ENCODE measurements at places on chromosomes 5 and 9. TPM values are rescaled to one million over a fixed set of nuclear protein-coding genes. Genes with fewer than 3 reads are reported as not detected.

LAMC3 gene
- under 0.01 TPM for total RNA-seq

DNA sequence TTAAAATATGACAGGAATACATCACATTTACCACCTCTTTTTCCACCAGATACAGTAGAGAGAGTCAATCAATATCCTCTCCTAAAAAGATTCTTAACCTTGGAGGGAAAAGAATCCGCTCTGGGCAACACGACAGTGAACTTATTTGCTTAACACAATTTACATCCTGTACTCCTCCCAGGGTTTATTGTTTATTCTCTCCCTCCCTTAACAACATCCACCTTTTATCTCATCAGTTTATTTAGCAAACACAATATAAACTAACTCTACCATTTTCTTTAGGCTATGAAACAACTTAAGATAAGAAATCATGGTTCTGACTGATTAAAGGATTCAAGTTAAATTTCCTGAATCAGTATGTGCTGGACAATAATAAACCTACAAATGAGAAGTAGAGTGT is 50.9 kb downstream of the CERT1 start:
- DNase-seq: no peak

DNA sequence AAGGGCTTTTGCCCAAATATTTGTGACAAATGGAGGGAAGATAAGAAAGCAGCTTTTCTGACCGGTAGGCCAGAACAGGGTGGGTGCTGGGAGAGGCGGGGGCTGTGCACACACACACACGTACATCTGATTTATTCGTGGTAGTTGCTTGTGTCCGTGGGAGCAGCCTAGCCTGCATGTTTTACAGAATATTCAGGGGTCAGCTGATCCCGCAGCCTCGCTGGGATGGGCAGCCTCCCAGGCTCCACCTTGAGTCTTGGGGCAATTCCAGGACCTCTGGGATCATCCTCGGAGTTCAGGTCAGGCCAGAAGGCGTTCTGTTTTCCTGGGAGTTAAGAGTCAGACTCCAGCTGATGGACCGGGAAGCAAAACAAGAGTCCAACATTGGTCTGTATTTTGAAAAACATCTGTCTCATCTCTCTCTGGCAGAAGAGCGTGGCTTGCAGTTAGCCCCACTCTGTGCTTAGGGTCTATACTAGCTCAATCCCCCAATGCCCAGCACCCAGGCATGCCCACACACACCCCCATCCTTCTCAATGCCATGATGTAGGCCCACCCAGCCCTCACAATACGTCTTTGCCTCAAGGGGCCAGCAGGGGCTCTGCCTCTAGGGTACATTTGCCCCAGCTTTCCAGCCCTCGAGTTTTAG is 210.6 kb downstream of the GOLPH3 start:
- DNase-seq: peak; percentile 36

- peak; percentile 52 for DNase-seq
Measured at GRCh38 chr9:88593537-88594185, 58.7 kb downstream of the NXNL2 start.

- peak; percentile 5 for DNase-seq
Measured at GRCh38 chr5:118558871-118559270, 429.5 kb downstream of the DTWD2 start.

GRCh38 chr5:52859628-52860027 is 71.9 kb downstream of the ITGA1 start:
- DNase-seq: peak; percentile 97

GRCh38 chr9:112248722-112249121 is 73.6 kb upstream of the SUSD1 start:
- DNase-seq: peak; percentile 54

- no peak for DNase-seq
Measured at GRCh38 chr5:117084067-117084466, 509.4 kb upstream of the SEMA6A start.

- DNase-seq: no peak
Measured at GRCh38 chr5:97797994-97798451, 615.0 kb upstream of the RIOK2 start.

DNA sequence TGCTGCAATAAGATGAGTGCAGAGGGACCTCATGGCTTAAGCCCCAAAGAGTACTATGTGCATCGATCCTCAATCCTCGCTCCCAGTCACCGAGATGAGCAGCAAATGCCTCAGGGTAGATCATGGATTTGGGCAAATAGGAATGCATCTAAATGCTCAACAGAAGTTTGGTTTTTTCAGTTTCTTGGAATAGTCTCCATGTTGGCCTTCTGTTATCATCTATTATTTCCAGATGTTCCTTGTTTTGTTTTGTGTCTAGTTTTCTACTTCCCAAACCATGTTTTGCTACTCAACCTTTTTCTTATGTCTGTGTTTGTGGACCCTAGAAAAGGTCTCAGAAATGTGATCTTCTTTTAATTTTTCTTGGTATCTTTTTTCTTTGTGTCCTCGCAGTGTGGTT is 43.5 kb upstream of the RASGRF2 start:
- no peak for DNase-seq

MCC gene
- total RNA-seq: 41.3 TPM

DNA sequence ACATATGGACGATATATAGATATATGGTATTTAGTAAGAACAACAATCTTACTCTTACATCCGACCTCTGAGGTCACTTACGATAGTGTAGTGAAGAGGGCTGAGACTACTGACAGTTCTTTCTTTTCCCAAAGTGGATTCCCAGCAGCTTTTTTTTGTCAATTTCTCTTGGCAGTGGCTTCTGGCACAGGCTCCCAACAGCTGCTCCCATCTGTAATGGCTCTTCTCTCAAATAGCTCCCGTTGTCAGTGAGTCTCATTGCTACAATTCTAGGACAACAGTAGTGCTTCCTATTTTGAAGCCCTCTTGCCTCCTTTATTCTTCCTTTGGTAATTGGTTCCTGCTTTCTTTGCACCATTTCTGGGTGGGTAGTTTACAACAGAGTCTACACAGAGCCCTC is 68.4 kb downstream of the SLC25A46 start:
- peak; percentile 83 for DNase-seq
